Stimulated activated naive CD4-positive, alpha-beta T cell (primary cell): ENCODE measurements at places on chromosomes 7 and 10.

GRCh38 chr7:81682873-81683272 is 87.0 kb downstream of the HGF start:
- no peak for DNase-seq

- no peak for DNase-seq
Measured at GRCh38 chr7:27917774-27918314, 177.9 kb downstream of the TAX1BP1 start.

DNA sequence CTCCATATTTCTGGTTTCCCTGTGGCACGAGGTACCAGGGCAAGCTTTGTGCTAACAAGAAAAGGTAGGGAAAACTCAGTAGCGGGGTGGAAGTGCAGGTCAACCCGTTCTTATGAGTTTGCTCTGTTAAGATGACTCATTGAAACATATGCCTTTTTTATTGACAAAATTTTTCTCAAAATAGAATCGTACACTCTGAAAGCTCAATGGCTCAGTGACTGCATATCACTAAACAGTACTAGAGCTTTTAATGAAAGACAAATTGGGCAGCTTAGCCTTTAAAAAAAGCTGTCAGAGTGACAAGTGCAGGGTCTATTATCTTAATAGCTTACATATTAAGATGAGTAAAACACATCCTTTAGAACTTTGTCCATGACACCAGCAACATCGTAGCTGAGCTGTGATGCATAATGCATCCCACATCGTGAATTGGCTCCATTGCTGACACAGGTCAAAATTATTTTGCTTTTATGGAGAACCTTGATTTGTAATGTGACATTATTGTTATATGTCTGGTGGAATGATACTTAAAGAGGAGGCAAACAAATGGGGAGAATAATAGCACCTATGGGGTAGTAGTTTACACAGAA is 264.4 kb downstream of the ETV1 start:
- DNase-seq, result no peak

GRCh38 chr7:14828053-14828452 is 74.5 kb downstream of the DGKB start:
- DNase-seq, result no peak
